ENCODE measurements at places on chromosomes 4 and X.

GRCh38 chrX:106726485-106727437, at the start of gene RNF128:
Gene RNF128, plus strand, starts transcription at chrX:106726701. Its CDS starts 213 bp downstream, at chrX:106726914.
- peak; percentile 20 for DNase-seq

DNA sequence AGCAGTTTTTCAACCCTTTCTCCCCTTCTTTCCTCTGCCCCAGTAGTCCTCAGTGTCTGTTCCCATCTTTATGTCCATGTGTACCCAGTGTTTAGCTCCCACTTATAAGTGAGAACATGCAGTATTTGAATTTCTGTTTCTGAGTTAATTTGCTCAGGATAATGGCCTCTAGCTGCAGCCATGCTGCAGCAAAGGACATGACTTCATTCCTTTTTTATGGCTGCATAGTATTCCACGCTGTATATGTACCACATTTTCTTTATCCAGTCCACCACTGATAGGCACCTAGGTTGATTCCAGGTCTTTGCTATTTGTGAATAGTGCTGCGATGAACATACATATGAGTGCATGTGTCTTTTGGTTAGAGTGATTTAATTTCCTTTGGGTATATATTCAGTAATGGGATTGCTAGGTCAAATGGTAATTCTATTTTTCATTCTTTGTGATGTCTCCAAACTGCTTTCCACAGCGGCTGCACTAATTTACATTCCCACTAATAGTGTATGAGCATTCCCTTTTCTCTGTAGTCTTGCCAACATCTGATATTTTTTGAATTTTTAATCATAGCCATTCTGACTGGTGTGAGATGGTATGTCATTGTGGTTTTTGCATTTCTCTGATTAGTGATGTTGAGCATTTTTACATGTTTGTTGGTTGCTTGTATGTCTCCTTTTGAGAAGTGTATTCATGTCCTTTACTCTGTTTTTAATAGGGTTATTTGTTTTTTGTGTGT, 54.6 kb upstream of the ANK2 start:
- DNase-seq, result no peak

- DNase-seq, result no peak
Measured at GRCh38 chr4:7392438-7393421, 42.0 kb downstream of the PSAPL1 start.

DNA sequence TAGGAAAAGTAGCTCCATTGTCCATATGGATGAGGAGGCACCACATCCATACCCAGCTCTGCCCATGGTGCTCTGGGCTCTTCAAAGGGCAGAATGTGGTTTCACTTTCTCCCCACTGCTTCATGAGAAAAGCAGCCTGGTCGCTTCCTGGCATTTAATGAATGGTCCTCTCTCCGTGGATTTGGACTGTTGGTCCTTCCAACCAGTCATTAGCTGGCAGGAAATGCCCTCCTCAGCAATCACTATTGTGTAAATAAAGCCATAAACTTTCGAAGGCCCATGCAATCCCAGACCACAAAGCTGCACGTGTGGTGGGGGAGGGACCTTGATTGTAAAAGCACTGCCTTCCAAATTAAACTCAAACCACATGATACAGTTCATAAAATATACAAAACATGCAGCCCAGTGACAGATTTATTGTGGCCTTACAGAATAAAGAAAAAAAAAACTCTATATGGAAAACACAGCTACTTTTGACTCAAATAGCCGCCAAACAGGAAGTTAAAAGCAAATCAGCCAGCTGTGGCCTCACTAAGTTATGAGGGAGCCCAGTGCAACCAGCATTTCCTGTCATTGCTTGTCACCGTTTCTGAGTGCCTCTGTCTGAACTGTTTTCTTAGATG, 8.1 kb downstream of the MBNL3 start:
- DNase-seq, result peak; percentile 65

- DNase-seq, result no peak
Measured at GRCh38 chr4:30726090-30726675, 6.0 kb downstream of the PCDH7 start.

DNA sequence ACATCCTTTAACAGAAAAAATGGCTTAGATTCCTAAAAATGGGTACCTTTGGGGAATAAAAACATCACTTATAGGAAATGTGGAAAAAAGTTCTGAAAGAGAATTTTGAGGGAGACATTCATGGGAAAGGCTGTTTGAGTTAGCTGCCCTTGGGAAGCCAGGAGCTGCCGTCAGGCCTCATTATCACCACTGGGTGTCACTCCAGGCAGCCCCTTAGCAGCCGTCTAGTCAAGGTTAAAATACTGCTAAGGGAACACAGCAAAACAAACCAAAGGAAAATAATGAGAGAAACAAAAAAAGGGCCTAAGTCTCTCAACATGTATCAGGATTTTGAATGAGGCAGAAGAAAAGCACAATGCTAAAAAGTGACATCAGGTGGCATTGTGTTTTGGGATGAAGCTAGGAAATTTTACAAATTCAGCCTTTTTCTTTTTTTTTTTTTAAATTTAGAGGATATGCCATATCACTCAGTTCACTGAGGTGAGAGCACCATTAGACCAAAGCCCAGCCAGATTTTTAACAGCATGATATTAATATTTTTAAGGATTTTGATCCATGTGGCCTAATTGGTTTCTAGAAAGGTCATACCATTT, 235.3 kb downstream of the GPAT3 start:
- DNase-seq, result no peak

- DNase-seq, result no peak
Measured at GRCh38 chr4:110628663-110629213, 5.9 kb upstream of the PITX2 start.

- DNase-seq, result no peak
Measured at GRCh38 chr4:3317011-3317655, 24.3 kb downstream of the RGS12 start.

DNA sequence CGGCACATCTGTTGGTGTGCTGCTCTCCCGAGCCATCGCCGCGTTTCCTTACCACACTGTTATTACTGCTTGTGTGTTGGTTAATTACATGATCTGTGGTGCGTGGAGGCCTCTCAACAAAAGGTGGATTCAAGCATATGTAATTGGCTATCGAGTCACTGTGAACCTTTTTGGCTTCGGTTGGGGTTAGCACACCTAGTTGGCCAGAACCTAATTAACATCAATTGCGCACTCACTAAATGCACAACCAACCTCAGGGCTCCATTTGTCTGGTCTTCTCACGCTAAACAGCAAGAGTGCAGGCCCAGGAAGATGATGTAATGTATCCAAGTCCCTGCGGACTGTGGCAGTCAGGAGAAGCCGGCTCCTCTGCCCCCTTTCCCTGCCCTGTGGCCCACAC, 17.4 kb downstream of the ENPP6 start:
- DNase-seq, result no peak

DNA sequence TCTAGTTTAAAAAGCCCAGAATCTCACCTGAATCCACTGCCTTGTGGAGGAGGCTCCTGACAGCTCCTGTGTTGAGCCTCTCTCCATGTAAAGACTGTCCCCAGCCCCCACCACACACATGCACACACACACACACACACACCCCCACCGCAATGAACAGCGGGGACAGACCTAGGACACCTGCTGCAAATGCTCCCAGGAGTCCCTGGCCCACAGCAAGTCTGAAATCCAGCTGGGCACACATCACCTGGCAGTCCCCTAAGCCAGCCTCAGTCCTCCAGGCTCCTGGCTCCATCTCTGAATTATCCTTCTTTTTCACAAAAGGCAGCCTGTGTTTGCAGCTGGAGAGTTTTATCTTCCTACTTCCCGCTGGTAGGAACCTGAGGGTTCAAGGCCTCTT, 6.6 kb upstream of the FAM53A start:
- DNase-seq, result no peak

DNA sequence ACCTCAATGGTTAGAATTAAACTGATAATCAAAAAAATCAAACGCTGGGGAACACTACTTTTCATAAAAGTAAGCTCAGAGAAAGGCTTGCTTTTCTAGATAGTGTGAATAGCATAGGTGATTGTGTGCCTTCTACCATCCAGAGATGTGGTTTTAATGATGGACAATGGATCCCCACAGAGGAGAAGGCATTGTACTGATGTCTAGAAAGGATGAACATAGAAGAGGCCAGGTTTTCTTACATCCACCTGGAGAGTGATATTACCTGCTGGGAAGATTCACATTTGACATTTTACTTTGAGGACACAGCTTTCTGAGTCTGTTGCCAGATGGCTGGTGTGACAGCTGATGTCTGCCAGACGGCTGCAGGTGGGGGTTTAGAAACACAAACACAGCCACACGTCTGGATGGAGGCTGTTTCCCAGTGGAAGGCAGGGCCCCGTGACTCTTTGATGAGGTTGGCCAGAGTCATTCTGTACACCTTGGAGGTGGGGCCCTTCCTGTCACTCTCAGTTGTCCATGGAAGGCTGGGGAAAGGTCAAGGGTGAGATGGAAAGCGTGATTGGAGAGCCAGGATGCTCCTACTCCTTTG, 114.4 kb downstream of the PSAPL1 start:
- DNase-seq, result no peak
